ENCODE measurements at places on chromosomes 2 and 18.

DNA sequence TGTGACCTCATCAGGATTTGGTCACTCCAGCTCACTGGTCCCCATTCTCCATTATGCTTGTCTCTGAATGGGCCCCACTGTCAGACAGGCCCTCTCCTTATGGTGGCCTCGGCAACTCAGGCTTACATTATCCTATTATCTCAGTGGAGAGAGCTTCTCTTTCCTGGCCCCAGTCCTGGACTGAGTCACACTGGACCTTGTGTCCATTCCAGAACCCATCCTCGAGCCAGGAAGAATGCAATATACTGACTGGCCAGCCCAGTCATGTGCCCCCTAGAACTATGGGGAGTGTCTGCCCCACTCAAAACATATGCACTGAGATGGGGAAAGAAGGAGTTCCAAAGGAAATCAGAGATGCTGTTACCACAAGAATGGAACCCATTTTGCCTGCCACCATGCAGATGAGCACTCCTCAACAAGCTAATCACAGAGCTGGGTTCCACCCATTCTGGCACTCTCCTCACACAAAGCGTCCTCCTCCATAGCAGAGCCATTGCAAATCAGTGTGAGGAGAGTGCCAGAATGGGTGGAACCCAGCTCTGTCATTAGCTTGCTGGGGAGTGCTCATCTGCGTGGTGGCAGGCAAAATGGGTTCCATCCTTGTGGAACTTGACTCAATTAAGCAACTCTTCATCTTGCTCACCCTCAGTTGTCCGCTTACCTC lies 71.9 kb downstream of the CHRNA1 start:
- DNase-seq, result no peak

- DNase-seq, result no peak
These were observed 39.8 kb upstream of the DDX18 start for GRCh38 chr2:117774716-117775115.

DNA sequence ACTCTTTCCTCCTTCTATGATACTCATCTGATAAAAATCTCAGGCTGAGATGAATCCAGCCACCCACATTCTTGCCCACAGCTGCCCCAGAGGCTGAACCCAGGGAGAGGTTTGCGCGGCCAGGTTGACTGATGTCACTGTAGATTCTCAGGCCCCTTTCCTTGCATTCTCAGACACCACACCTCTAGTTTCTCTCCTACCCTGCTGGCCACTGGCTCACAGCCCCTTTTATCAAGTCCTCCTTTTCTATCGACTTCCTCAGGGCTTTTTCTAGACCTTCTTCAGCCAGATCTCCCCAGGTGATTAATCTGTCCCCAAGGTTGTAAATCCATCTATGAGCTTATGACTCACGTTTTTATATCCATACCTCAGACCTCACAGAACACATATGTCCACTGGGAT lies 99.8 kb downstream of the TACR1 start:
- DNase-seq, result no peak

GRCh38 chr2:191272064-191272463 lies 26.9 kb downstream of the MYO1B start:
- no peak for DNase-seq

GRCh38 chr18:46237891-46238290 lies 133.7 kb downstream of the HAUS1 start:
- no peak for DNase-seq

GRCh38 chr18:3671176-3671575 lies 221.2 kb downstream of the TGIF1 start:
- no peak for DNase-seq

- DNase-seq, result no peak
These were observed 13.6 kb downstream of the IMPA2 start for GRCh38 chr18:11994703-11995444.

DNA sequence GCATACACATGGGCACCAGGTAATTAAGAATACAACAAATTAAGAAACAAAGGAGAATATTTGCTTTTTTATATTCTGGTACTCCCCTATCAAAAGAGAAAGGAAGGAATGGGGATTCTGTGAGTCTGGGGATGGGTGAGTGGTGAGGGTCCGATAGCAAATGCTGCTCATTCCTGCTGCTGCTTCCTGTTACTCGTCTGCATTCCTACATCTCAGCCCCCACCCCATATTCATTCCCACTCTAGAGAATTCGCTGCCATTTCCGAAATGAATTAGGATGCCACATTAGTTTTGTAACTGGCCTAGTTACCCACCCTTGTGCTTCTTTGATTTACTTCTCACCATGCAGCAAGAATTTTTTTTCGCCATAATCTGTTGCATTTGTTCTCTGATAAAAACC lies 1905.3 kb upstream of the PIK3C3 start:
- DNase-seq, result no peak

GRCh38 chr2:170689481-170689880 lies 25.7 kb upstream of the SP5 start:
- DNase-seq, result no peak

DNA sequence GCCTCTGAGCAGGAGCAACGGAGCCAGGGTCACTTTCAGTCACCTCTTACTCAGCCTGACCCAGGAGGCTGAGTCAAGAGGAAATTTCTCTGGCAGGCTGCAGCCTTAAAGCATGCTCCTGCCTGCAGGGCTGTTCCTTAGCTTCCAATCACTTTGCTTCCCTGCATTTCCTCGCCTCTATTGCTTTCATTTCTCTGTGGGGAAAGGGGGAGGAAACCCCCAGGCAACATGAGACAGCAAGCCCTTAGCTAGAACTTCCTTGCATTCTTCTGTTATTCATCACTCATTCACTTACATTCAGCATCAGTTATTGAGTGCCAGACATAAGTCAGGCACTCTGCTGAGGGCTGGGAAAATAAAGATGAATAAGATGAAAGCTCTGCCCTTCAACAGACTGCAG lies 13.0 kb downstream of the XDH start:
- no peak for DNase-seq

GRCh38 chr18:48785091-48785614 lies 165.6 kb downstream of the SMAD7 start:
- no peak for DNase-seq

DNA sequence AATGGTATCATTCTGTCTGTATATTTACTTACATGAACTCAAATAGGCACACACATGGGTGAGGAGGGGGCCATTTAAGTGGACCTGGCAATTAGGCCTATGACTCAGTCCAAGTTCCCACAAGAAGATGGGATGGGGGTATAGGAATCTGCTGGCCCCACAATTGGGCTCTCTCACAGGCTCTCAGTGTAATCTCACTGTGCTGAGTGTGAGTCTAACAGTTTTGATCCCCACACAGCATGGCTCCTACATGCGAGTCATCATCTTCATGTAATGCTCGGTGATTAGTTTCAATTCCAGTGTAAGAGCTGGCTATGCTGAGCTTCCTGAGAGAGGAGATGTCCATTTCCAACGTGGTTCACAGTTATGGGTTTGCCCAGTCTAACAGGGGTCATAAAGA lies 114.0 kb downstream of the GATA6 start:
- DNase-seq, result no peak

- no peak for DNase-seq
These were observed 436.9 kb upstream of the SPRED2 start for GRCh38 chr2:65869296-65869695.

- DNase-seq, result peak; percentile 5
These were observed 333.3 kb downstream of the SLC8A1 start for GRCh38 chr2:40118622-40119021.

GRCh38 chr18:44098551-44099098 lies 582.1 kb upstream of the SETBP1 start:
- DNase-seq, result no peak

DNA sequence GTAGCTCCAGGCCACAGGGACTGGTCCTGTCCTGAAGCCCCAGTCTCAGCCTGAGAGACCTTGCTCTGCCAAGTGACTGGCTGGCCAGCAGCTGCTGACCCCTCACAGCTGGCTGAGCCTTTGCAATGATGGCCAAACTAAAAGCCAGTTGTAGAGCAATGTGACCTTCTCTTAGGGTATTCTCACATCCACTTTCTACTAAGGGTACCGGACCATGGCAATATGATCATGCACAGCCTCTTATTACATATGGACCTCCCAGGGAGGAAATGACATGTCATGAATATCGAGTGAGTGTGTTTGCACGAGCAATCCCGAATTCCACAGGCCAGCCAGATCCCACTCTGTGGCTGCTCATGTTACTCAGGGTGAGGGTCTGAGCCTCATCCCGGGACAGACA lies 213.9 kb downstream of the VAPA start:
- no peak for DNase-seq

- DNase-seq, result no peak
These were observed 930.3 kb downstream of the SUCLG1 start for GRCh38 chr2:83528767-83529166.

DNA sequence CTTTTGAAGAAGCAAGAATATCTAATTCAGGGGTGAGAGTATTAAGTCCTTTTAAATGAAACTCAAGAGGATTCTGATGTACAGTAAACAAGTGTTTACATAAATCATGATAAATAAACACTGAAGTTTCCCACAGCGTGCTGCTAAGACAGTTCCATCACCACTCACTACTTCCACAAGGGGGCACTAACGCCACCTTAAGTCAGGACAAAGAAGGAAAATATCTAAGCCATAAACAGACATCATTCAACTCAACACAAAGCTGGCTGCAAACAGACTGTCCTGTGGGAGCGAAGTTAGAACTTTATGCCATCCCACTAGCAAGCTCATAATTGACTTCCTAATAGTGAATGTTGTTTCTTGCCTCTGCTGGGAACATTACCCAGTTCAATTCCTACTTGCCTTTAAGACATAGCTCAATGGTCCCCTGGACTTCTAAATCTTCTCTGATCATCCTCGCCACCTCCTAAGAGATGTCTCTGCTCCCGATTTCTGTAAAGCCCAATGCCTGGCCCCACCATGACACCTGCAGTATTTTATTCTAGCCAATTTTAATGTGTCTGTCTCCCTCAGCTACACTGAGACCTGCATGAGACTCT lies 36.5 kb downstream of the MRPL44 start:
- DNase-seq, result peak; percentile 62

DNA sequence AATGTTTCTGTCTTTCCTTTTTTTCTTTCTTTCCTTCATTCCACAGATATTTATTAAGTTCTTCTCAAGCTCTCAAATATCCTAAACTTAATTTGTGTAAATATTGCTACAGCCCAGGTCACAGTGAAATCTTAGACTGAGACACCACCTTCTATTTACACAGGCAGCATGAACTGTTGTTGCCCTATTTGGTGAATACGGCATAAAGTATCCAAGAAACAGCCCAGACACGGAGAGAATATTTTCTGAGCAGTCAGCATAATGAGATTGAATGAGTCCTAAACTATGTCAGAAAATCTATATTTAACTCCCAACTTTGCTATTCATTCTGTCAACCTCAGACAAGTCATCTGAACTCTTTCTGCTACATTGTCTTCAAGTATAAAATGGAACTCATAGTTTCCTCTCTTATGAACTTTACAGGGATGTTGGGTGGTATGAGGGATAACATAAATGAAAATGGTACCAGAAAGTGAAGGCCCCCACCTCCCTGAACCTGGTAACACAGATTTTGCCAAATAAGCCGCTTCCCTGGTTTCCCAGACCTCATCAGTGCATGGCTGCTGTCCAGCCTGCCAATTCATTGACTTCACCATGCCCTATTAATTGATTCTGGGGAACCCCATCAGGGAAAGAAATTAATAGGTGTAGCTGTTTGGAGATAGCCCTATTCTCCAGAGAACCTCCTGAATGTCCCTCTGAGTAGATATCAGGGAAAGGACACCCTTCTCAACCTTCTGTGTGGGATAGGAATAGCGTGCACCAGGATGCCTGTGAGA lies 235.9 kb downstream of the SETBP1 start:
- DNase-seq, result no peak

- no peak for DNase-seq
These were observed 105.5 kb downstream of the FMNL2 start for GRCh38 chr2:152440460-152440859.

- no peak for DNase-seq
These were observed 18.1 kb upstream of the LCLAT1 start for GRCh38 chr2:30428827-30429461.

DNA sequence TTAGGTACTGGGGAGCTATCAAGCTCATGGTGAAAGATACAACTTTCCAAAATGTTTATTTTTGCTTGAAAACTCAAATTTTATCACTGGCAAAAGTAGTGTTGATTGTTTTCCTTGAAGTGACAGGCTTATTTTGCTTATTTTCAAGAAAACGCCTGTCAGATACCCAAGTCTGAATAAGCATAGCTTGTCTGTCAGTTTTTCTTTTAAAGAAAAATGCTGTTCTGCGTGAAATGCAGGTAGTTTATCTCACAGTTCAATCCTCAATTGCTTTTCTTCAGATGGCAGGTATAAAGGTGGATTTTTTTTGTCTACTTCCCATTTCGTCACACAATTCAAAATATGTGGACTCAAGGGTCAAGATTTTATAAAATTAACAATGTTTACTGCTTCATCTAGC lies 102.6 kb upstream of the SLC38A11 start:
- no peak for DNase-seq

GRCh38 chr18:35484034-35484433 lies 13.7 kb downstream of the INO80C start:
- DNase-seq, result no peak

GRCh38 chr2:48984922-48985321 lies 169.4 kb downstream of the FSHR start:
- DNase-seq, result no peak

GRCh38 chr2:72695676-72696075 lies 130.2 kb downstream of the EXOC6B start:
- DNase-seq, result peak; percentile 51

DNA sequence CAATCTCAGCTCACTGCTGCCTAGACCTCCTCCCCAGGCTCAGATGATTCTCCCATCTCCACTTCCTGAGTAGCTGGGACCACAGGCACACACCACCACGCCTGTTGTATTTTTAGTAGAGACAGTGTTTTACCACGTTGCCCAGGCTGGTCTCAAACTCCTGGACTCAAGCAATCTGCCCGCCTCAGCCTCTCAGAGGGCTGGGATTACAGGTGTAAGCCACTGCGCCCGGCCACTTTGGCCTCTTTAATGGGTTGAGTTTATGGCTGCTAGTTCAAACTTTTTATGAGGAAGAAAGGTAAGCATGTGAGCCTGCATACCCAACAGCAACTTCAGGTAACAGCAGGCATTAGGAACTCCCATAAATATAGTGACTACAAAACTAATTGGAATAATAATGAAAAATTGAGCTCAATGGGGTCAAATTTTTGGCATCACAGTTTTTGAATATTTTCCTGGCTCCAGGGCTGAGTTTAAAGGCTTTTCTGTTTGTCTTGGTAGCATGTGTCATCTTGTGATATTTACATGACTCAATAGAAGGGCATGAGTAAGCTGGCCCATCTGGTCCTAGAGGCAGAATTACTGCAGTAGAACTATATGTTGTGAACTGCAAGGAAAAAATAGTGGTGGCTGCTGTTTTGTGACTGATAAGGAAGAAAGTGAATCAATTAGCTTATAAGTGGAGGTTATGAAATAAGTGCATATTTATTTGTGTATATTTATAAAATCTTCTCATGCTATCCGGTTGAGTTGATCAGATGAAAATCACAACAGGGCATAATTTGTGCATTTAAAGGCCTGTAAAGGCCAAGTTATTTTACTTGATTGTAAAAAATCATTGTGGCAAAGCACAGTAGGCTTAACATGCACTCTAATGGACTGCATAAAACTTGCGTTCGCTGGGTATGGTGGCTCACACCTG lies 24.8 kb downstream of the GALM start:
- no peak for DNase-seq

GRCh38 chr2:235599596-235600338 lies 105.9 kb downstream of the AGAP1 start:
- DNase-seq, result peak; percentile 28

GRCh38 chr2:156347431-156347830 lies 14.9 kb upstream of the NR4A2 start:
- DNase-seq, result no peak
